ENCODE measurements at places on chromosomes 6 and 20.

- DNase-seq: no peak
Observed at GRCh38 chr6:28303570-28303969, 22.2 kb downstream of the PGBD1 start.

DNA sequence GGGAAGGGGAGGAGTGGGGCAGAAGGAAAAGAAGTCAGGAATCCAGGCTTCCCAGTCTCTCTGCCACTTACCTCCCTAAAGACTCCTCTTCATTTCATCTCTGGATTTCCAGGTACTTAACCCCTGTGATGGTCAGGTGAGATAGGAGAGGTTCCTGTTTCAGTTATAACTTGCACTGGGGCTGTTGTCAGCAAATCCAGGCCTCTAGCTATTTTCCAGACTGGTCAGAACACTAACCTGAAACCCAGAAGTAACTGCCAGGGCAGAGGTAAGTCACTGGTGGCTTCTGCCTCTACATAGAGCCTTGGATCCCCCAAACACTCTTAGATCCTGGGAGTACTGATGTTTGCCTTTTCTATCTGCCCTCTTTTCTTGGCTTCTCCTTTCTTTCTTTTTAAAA, 233.5 kb upstream of the TAB2 start:
- DNase-seq: no peak

DNA sequence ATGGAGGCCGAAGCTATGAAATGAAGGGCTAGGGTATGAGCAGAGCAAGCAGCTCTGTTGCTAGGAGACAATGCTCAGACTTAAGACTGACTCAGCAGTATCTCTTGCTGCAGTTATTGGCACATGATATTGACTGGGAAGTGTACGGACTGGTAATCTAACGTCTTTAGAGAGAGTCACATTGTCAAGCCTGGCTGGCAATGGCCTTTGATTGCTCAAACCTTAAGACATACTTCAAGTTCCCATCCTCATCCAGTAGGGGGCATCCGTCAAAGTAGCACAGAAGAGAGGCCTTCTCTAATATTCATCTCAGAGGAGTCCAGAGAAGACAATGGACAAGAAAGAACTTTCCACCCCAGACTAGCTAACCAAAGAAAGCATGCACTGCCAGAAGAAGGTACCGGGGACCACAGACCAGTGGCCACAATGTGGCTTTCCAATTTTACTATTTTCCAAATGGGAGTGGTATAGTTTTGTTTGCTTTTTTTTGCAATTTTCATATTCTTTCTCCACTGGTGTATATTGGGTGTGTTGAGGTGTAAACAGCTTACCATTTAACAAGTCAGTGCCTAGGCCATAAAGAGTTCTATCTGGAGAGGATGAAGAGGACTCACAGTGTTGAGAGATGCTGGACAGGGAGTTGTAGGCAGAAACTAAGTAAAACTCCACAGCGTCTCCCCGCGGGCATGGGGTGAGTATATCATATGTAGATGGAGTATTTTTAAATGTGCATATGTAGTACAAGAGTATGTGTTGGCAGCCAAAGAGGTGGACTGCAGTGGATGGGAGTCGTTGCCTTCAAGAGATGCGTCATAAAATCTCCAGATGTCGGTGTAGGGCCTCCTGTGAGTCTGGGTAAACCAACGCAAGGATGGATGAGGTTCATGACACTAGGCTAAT, 36.7 kb downstream of the LRFN2 start:
- DNase-seq: no peak

DNA sequence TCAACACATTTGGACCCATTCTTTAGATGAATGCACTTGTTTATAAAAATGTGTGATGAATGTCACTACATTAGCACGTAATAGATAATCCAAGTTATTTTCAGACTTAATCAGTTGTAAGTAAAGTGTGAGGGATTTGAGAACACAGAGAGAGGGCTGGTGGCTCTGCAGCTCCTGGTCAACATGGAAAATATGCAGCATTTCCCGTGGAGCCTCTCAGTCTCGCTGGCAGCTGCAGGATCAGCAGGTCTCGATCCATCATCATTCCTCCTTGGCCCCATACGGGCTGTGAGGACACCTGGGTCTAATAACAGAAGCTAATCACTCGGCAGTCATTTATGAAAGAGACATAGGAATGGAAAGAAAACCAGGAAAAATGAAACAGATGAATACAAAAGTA, 390.2 kb downstream of the PRKN start:
- DNase-seq: no peak

GRCh38 chr6:160634706-160635105, 29.4 kb downstream of the LPA start:
- no peak for DNase-seq

DNA sequence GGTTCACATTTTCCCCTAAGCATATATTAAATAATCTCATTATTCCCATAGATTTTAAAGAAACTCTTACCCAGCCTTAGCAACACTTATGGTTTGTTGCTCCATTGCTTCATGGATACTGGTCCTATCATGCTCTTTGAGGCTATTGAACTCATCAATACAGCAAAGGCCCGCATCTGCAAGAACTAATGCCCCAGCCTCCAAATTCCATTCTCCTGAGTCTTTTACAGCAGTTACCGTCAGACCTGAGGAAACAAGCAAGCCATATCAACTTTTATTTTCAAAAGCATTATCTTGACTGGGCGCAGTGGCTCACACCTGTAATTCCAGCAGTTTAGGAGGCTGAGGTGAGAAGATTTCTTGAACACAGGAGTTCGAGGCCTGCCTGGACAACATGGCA, 37.7 kb upstream of the ASF1A start:
- no peak for DNase-seq

DNA sequence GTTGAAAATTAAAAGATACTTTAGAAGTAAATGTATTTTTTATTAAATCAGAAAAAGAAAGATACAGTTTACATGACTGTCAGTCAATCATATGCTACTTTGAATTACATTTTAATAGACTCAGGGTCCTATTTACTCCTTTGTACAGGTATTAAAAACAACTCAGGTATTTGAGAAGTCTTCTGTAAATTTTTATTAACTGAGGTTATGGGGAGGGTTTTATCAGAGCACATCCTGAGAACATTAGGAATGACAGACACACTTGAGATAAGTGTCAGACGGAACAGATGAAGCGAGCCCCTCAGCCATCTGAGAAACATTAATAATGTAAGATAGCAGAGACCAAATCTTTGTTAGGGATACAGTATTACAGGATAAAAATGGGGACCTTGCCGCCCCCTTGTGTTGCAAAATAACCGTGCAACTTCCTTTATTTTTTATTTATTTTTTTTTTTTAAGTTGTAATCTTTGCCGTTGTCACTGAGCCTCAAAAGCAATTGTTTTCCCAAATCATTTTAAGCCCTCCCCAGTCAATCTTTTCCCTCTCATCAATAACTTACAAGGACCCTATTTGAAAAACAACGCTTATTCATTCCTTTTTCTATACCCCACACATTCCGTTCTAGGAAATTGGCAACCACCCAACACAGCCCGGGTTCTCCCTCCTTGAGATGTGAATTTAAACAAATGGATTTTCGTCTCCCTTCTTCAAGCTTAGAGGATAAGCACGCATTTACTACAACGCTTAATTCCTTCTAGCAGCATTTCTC, 126.7 kb downstream of the BCAS1 start:
- DNase-seq: no peak

- DNase-seq: peak; percentile 77
Observed at GRCh38 chr20:38748861-38749149, 545 bp downstream of the ACTR5 start.

DNA sequence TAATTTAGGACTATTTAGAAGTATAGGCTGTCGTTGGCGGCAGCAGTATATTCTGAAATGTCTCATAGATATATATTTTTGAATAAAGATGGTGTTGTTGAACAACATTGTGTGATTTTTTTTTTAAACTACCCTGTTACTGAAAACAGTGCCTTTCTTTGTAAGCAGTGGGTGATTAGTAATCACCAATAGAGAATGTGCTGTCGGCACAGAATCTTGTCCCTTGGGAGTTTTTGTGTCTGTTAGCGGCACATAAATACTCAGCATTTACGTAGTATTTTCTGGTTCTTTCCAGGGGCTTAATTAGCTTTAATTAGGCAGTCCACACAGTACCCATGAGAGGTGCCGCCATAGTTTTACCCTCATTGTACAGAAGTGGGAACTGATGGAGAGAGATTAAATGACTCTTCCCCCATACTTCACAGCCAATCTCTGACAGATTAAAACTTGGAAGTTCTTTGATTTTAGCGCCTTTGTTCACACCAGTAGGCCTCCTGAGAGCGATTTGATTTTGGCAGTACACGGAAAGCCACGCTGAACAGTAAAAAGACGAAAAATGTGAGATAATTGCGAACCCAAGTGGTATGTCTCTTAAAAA, 58.8 kb downstream of the RPRD1B start:
- DNase-seq: no peak

GRCh38 chr20:22584522-22584921, at the start of gene FOXA2:
FOXA2 (minus strand) TSS chr20:22584572; CDS start chr20:22584278, 294 bp downstream.
- peak; percentile 83 for DNase-seq

- DNase-seq: no peak
Observed at GRCh38 chr20:54078296-54078984, 8.0 kb upstream of the BCAS1 start.

DNA sequence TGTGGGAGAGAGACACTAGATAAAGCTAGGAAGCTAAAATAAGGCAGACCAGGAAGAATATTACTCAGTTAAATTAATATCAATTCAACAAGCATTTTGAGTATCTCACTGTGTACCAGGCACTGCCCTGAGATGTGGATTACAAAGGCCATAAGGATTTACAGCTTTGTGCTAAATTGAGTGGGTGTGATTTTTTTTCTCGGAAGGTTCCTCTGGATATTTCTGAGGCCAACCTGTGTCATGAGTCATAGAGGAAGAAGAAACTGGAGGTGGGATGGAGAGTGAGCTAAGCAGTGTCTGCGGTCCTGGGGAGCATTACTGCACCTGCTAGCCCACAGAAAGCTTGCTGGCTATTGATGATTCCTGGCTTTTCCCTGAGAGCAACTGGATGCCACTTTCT, 135.2 kb downstream of the RFPL4B start:
- no peak for DNase-seq

DNA sequence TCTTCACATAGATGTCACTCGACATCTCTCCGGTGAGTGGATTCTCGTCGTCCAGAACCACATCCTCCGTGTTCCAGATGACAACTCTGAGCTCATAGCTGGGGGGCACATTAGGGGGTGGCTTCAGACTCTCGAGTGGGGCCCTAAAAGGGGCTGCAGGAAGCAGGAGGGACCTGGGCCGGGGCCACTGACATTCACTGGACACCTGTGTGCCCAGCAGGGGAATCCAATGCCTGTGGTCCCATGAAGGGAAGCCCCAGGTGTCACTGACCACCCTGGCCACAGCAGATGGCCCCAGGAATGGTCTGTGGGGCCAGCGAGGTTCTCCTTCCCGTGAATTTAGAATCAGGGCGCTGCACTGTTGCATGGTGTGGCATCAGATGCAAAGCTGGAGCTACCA, 18.7 kb downstream of the ERGIC3 start:
- no peak for DNase-seq

- no peak for DNase-seq
Observed at GRCh38 chr6:72559555-72559954, 62.3 kb upstream of the KCNQ5 start.

- no peak for DNase-seq
Observed at GRCh38 chr6:118316796-118317384, 231.2 kb upstream of the PLN start.

DNA sequence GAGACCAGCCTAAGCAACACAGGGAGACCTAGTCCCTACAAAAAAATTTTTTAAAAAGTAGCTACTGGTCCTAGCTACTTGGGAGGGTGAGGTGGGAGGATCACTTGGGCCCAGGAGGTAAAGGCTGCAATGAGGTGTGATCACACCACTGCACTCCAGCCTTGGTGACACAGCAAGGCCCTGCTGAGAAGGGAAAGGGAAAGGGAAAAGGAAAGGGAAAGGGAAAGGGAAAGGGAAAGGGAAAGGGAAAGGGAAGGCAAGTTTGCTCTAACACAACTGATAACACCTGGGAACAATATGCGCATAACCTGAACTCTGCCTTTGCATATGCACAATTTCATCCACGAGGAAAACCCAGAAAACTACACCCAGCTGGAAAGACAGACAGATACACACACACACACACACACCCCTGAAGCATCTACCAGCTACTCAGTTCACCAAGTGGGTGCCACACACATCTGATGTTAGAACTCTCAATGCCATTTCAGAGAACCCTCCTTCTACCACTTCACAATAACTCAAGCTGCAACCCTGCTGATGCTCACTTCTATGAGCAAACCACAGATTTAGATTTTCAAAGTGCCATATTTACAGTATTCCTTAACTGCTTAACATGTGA, 19.1 kb downstream of the B4GALT5 start:
- no peak for DNase-seq

DNA sequence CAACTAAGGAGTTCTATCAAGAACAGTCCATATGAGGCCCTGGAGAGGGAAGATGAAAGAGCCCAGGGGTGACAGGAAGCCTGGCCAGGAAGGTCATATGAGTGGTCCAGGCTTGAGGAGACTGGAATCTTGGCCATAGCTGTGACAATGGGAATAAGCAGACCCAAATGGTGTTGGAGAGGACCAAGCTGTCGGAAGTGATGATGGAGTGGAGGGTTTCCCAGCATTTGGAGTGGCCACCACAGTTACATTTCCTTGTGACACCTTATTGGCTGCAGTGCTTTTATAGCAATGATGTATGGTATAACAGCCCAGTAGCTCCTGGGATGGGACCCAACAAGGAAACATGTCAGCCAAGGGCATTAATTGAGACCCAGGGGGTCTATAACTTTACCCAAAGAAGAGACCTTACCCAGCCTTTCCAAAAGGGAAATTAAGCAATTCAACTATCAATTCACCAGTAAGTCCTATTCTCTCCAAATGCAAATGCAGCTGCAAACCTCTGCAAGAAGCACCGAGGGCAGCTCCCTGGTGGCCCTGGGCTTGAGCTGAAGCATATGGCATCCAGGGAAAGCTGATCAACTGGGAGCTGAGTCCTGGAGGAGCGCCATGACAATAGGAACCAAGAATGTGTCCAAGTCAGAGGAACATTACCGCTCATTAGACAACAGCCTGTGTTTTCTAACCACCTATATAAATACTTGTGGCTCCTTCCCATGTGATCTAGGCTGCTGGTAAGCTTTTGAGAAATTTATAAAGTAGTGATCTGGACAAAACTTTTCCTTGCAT, 219.4 kb downstream of the SOD2 start:
- no peak for DNase-seq

- DNase-seq: no peak
Observed at GRCh38 chr20:19074828-19075516, 137.5 kb upstream of the SLC24A3 start.

- no peak for DNase-seq
Observed at GRCh38 chr20:8389381-8390036, 257.4 kb downstream of the PLCB1 start.

- DNase-seq: no peak
Observed at GRCh38 chr6:137734005-137734874, 132.8 kb upstream of the TNFAIP3 start.

DNA sequence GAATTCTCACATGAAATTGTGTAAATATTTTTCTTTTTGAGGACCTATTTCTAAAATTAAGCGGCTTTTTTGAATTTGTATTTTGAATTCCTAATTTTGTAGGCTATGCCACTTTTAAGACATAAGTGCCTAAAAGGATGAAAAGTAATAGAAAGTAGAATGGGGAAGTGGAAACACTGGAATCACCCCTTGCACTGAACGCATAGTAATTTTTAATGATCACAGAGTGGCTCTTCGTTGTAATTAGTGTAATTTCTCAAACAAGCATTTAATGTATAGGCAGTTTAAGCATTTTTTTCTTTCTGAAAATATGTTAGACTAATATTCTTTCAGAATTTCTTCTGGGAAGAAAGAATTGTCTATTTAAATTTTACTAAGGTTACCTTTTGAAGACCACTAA, 73.2 kb downstream of the ARID1B start:
- DNase-seq: no peak
